Ovary (tissue), 10 donors: ENCODE measurements at places on chromosomes 4 and X. TPM values are rescaled to one million over a fixed set of nuclear protein-coding genes. Genes with fewer than 3 reads are reported as not detected.

DNA sequence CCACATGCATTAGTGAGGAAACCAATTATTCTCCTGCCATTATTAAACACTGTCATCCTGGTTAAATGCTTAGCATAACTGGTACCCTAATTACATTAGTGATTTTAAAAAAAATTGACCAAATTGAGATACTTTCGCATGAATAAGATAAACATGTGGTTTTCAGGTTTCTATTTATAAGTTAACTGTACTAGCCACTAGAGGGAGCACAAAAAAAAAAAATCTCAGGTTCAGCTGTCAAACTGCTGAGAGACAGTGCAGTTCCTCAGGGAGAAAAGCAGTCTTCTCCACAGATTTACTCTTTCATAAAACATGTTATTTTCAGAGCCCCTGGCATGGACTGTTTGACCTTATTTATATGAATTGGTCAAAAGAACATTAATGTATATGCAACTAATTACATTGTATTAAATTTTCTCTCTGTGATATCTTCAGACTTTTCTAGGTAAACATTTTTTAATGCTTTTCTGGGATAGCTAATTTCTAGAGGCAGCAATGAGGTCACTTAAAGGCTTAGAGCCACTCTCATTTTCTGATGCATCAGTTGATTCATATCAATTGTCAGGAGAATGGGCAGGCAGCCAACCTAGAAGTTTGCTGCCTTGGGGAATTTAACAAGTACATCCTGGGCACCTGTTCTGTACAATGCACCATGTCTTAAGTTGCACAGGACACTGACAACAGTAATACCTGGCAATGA, 167.5 kb downstream of the CDS1 start:
- DNase-seq = no peak
- H3K4me3 ChIP-seq = no peak overlapping the region
- H3K4me1 ChIP-seq = no peaks in the 10 kb centered on the region
- no peaks in the 10 kb centered on the region for H3K36me3 ChIP-seq

Gene TMEM35A
- polyA plus RNA-seq = 7.7 TPM

DNA sequence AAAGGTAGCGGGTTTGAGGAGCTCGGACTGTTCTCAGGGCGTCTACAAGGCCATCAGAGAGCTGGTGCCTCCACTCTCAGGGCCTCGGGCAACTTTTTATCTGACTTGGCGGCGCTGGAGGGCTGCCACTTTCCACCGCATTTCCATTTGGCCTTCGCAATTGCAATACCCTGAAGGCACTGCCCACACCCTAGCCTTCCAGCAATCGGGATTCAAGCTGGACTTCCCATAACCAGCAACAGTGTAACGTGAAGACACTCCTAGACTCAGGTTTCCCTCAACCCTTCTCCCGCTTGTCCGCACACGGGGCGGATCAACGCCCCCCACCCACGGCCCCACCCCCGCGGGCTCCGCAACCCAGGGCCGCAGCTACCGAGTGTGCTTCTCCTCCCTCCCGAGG, 50.2 kb upstream of the BCOR start:
- H3K36me3 ChIP-seq = no peaks in the 10 kb centered on the region
- peaks cover 2% of the 10 kb centered on the region for H3K4me1 ChIP-seq
- H3K27me3 ChIP-seq = no peaks in the 10 kb centered on the region

DNA sequence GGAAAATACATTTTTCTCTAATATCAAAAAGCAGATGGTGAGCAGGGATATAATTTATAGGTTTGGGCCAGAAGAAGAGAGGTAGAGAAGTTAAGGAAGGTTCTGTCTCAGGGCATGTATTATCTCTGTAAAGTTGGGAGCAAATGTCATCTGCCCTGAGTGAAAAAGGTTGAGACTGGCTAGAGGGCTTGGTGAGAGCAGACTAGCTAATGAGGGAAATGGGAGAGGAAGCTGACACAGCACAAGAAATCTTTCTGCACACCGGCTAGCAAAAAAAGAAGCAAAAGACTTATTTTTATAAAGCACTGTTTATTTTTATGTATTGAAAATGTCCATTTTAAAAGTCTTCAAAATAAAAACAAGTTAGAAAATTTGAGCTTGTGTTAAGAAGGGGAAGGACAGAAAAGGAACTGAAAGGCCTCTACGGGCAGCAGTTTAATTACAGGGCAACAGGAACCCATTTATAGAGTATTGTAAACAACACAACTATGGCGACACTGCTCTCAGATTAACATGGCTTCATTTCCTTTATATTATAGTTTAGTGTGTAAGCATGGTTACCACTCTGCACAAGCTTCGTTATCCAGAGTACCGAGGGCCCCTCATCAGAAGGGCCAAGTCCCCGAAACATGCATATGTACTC, 17.4 kb downstream of the CD40LG start:
- H3K27ac ChIP-seq = no peak overlapping the region
- H3K4me3 ChIP-seq = no peak overlapping the region
- H3K36me3 ChIP-seq = no peaks in the 10 kb centered on the region
- H3K27me3 ChIP-seq = no peaks in the 10 kb centered on the region

Gene MTNR1A
- polyA plus RNA-seq = not detected

Gene MTMR8
- 1.6 TPM for polyA plus RNA-seq

GRCh38 chrX:109472939-109473735, 8.7 kb downstream of the GUCY2F start:
- H3K27ac ChIP-seq = no peak overlapping the region
- no peaks in the 10 kb centered on the region for H3K36me3 ChIP-seq
- no peak overlapping the region for H3K4me3 ChIP-seq
- no peaks in the 10 kb centered on the region for H3K27me3 ChIP-seq

- no peak for DNase-seq
- no peaks in the 10 kb centered on the region for H3K36me3 ChIP-seq
- H3K4me1 ChIP-seq = no peaks in the 10 kb centered on the region
- H3K4me3 ChIP-seq = no peak overlapping the region
- no peaks in the 10 kb centered on the region for H3K27me3 ChIP-seq
- no peak overlapping the region for H3K27ac ChIP-seq
These were observed 116.2 kb downstream of the PDHA2 start for GRCh38 chr4:95956094-95956493.

DNA sequence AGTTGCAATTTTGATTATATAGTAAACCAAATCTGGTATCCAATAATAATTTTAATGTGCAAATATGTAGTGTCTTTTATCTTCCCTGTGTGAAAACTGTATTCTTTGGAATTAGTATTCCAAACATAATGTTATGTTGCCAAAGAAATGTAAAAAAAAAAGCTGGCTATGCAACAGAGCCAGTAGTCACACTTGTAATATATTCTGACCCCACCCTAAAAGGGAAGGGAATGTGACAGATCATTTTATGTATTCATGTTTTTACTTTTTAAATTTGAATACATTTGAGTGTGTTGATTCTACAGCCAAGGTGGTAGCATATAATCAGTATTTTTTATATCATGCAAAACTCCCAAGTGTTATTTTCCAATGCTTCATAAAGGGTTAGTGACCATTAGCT, 27.9 kb upstream of the MCUB start:
- H3K4me1 ChIP-seq = no peaks in the 10 kb centered on the region
- DNase-seq = no peak
- no peaks in the 10 kb centered on the region for H3K27me3 ChIP-seq
- no peak overlapping the region for H3K4me3 ChIP-seq

- H3K27me3 ChIP-seq = no peaks in the 10 kb centered on the region
- no peak overlapping the region for H3K27ac ChIP-seq
- no peaks in the 10 kb centered on the region for H3K36me3 ChIP-seq
- no peaks in the 10 kb centered on the region for H3K4me1 ChIP-seq
- no peak overlapping the region for H3K4me3 ChIP-seq
- DNase-seq = no peak
These were observed 174.2 kb upstream of the HCCS start for GRCh38 chrX:10936976-10937375.

Gene AMTN
- not detected for polyA plus RNA-seq

Gene GPR78
- polyA plus RNA-seq = 1.6 TPM

Gene C4orf33
- 9.7 TPM for polyA plus RNA-seq

GRCh38 chrX:147675819-147676218, 235.9 kb upstream of the FMR1 start:
- no peak overlapping the region for H3K4me3 ChIP-seq
- no peak overlapping the region for H3K27ac ChIP-seq
- no peaks in the 10 kb centered on the region for H3K36me3 ChIP-seq

Gene CDX4
- not detected for polyA plus RNA-seq

DNA sequence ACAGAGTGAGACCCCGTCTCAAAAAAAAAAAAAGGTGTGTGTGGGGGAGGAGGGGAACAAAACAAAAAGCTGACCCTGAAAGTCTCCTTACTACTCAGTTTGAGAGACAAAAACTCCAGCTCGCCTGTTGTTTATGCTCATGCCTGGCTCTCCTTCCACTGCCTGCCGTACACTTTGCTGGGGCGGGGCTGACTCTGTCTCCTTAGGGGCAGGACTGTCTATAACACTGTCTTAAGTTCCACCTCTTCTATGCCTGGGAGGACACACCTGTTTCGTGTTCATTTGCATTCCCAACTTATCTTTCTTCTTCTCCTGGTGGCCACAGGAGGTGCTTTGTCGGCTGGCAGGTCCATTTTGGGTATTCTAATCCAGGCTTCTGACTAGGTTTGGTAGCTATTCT, 81.4 kb downstream of the MTNR1A start:
- H3K27ac ChIP-seq = no peak overlapping the region
- no peaks in the 10 kb centered on the region for H3K4me1 ChIP-seq
- no peaks in the 10 kb centered on the region for H3K27me3 ChIP-seq
- H3K36me3 ChIP-seq = no peaks in the 10 kb centered on the region
- no peak overlapping the region for H3K4me3 ChIP-seq
- DNase-seq = no peak

Gene NFXL1
- polyA plus RNA-seq = 7.0 TPM

DNA sequence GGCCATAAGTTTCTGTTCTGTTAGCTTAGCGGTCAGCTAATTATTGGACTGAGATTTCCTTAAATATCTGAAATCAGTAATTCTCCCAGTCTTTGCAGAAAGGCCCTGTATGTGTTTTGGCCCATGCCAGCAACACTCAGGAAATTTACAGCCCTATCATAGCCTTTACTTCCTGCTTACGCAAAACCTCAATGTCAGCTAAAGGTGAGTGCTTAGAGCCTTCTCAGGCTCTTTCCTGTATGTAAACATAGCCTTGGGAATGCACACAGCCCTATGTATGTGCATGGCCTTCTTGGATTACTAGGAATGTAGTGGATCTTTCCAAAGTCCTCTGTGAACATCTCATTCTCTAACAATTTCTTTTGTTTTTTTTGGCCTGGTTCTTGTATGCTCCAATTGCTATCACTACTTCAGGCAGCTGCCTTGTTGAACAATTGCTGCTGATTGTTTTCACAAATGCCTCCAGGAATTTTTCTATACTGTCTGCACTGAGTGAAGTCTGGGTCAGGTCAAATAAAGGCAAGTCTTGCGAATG, 200.0 kb downstream of the PPP1R2C start:
- no peak overlapping the region for H3K4me3 ChIP-seq
- no peak for DNase-seq
- no peak overlapping the region for H3K27ac ChIP-seq
- no peaks in the 10 kb centered on the region for H3K4me1 ChIP-seq

- no peak overlapping the region for H3K27ac ChIP-seq
- H3K4me1 ChIP-seq = no peaks in the 10 kb centered on the region
- no peak for DNase-seq
- H3K36me3 ChIP-seq = no peaks in the 10 kb centered on the region
- H3K27me3 ChIP-seq = no peaks in the 10 kb centered on the region
These were observed 597.5 kb upstream of the PCDH7 start for GRCh38 chr4:30122711-30123110.

DNA sequence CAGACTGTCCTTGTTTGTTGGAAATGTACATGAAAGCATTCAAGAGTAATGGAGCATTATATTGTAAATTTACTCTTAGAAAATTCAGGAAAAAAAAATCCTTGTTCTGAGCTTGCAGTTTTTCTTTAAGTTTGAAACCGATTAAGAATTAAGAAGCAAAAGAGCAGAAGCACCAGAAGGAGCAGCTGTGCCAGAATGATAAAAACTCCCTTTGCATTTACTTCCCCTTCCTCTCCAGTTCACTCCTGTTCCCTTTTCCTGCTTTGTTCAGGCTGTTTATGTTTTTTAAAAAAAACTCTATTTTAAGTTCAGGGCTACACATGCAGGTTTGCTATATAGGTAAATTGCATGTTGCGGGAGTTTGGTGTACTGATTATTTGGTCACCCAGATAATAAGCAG, 90.3 kb downstream of the ATOH1 start:
- H3K27ac ChIP-seq = no peak overlapping the region
- DNase-seq = no peak
- H3K27me3 ChIP-seq = no peaks in the 10 kb centered on the region
- H3K4me3 ChIP-seq = no peak overlapping the region
- H3K36me3 ChIP-seq = no peaks in the 10 kb centered on the region

- no peaks in the 10 kb centered on the region for H3K36me3 ChIP-seq
- H3K4me1 ChIP-seq = no peaks in the 10 kb centered on the region
- H3K4me3 ChIP-seq = no peak overlapping the region
- DNase-seq = no peak
These were observed 4.0 kb downstream of the JAKMIP1 start for GRCh38 chr4:6196324-6196723.

DNA sequence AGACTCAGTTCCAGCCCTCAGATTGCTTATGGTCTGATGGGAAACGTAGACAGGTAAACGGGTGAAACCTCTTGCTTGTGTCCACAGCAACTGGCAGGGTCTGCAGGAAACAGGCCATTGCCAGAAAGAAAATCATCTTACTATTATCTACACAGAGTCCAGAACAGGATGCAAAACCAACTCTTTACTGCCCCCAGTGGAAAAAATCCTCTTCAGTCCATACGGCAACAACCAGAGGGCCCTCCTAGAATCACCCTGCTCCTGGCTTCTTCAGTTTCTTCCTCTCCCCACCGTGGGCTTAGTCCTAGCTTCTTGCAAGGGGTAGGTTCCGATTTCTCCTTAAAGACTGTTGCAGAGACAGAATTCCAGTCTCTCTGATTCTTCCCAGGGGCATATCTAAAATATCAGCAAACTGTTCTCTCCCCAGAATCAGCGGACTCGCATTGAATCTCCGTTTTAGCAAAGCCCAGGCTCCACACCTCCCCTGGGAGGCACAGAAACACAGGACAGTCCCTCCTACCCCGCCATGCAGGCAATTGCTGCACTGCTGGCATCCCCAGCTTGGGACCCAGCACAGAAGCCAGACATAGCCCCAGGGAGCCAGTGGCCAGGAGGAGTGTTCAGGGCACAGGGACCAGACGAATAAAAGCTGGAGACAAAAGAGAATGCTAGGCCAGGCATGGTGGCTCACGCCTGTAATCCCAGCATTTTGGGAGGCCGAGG, 41.0 kb upstream of the SH3RF1 start:
- no peak for DNase-seq
- no peak overlapping the region for H3K4me3 ChIP-seq
- peaks cover 5% of the 10 kb centered on the region for H3K4me1 ChIP-seq
- H3K27me3 ChIP-seq = no peaks in the 10 kb centered on the region
- no peak overlapping the region for H3K27ac ChIP-seq
- H3K36me3 ChIP-seq = no peaks in the 10 kb centered on the region
